ENCODE measurements at places on chromosomes 5 and 9.

DNA sequence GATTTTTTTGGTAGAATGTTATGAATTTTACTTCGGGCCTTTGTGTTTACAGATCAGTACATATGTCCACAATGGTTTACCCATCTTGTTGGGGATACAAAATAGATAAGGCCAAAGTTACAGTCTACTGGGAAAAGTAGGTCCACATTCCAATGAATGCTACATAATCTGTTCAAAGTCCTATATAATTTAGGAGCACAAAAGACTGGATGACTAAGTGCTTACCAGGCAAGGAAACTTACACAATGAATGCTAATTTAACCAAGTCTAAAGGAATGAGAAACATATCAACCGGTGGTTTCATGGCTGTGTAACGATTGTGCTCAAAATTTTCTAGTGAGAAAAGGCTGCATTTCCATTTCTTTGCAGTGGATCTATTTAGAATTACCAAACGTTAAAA lies 97.4 kb upstream of the TRPM3 start:
- DNase-seq, result no peak

DNA sequence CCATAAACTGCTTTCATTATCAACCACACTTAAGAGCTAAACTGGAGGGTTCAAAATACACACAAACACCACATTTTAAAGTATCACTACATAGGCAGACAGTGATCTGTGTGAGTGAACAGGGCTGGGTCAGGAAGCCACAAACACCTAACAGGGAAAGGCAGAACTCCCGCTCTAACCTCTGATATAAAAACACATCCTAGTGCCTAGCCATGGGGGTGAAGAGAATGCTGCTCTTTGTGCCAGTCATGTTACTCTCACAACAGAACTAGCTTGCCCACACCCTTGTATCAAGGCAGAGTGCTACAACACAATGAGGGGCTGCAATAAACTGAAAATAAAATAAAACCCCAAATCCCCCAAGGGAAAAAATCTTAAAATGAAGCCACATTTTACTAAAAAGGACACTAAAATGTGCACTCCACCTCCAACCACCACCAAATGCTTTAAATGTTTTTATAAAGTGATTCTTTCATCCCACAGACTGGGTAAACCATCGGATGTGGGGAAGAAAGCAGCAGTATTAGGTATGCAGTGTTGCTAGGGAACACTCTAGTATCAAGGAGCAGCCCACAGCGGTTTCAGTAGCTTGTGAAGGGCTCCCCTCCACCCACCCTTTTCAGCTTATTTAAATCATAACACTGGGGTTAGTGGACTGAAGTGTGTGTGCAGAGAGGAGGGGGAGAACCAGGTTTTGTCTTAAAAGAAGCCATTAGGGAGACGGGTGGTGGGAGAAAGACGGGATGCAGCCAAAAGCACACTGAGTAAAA lies 64.5 kb downstream of the TMEM161B start:
- DNase-seq, result peak; percentile 71

DNA sequence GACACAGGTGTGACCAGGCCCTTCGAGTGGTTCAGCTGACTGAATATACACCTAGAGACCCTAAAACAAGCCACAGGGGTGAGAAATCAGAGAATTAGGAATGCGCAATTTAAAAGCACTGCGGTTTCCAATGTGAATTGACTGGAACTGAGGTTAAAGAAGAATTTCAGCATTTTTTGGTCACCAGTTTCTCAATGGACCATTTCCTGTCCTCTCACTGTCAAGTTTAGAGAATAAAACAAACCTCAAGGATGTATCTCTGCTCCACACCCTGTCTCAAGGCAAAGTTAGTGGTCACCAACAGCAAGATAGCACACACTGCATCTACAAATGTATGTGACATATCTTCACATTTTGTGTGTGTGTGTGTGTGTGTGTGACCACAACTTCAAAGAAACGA lies 143.8 kb upstream of the MAP3K1 start:
- no peak for DNase-seq

- DNase-seq, result no peak
Observed at GRCh38 chr5:67648201-67648671, 451.6 kb upstream of the CD180 start.

- no peak for DNase-seq
Observed at GRCh38 chr5:140004174-140004573, 38.9 kb downstream of the NRG2 start.

DNA sequence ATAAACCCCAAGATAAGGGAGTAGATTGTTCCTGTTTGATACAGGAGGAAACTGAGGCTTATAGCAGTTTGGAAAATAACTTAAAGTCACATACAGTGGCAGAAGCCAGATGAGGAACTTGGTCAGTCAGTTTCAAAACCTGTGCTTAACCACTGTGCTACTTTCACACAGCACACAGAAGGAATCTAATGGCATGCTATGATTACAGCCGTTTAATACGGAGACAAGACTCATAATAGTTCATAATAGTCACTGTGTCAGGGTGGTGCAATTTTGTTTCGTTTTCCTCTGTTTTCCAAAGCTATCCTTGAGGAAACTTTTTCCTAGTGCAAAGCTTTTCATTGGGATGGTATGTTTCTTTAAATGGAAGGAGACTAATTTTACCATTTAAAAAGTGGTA lies 112.3 kb downstream of the GCNT1 start:
- peak; percentile 32 for DNase-seq

DNA sequence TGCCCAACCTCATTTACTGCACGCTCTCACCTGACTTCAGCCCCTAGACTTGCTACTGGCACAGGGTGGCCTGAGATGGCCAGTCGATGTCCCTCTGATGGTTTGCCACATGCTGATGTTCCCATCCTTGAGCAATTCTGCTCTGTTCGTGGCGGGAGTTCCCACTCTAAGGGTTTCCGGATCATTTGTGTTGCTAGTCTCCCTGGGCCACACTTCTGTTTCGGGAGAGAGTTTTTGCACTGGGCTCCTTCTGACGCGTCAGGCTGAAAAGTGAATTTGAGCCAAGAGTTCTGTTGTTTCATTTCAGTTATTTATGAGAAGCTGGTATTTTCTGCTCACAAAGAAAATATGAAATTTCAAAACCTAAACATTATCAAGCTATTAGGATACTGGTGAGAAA lies 597.7 kb downstream of the BNC2 start:
- DNase-seq, result no peak

- no peak for DNase-seq
Observed at GRCh38 chr5:150567031-150567717, 59.2 kb downstream of the NDST1 start.

GRCh38 chr5:82295144-82295543 lies 17.0 kb upstream of the RPS23 start:
- peak; percentile 41 for DNase-seq

DNA sequence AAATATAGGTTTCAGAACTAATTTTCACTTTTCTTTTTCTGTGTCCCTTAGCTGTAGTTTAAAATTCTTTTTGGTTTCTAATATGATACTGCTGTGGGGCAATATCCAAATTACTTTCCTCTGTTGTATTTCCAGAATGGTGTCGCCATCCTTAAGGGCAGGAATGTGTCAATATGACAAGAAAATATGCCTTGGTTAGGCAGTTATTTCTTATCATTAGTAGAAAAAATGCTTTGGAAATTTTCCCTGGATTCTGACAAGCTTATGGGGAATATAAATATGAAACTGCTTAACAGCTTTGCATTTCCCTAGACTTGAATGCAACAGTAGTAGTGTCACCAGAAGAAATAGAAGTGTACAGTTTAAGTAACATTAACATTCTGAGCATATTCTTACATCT lies 29.4 kb downstream of the ANKRD34B start:
- no peak for DNase-seq

DNA sequence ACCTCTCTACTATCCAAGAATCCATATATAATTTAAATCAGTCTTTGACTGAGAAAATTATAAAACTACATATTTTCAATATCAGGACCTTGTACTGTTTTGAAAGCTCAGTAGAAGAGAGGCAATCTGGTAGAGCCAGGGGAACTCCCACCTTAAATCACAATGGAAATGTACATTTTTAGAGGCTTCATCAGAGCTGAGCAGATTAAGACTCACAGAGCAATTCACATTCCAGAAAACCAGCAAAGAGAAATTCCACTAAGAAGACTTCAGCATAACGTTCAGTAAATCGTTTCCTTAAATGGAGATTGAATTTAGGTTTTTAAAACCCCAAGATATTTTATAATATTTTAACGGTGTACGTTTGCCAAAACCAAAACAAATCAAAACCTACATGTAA lies 227.8 kb upstream of the TRPM3 start:
- DNase-seq, result no peak

GRCh38 chr5:95715799-95716461 lies 15.2 kb upstream of the RHOBTB3 start:
- peak; percentile 79 for DNase-seq

DNA sequence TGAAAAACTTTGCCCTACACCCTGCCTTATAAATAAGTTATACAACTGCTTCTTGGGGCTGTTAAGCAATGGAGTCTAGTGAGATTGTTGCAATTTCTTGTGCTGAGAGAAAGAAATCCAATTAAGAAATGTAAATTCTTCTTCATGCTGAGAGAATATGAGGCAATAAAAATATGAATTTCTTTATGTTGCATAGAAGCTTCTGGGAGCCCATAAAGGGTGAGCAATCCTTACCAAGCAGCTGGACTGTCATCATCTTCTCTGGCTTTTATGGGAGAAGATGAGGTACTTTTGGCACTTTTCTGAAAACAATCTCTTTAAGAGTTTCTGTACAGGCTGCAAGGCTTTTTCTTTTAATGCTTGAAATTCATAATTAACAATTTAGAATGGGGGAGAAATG lies 204.3 kb downstream of the DMRTA1 start:
- DNase-seq, result no peak
